ENCODE measurements at places on chromosomes 5 and 9.

DNA sequence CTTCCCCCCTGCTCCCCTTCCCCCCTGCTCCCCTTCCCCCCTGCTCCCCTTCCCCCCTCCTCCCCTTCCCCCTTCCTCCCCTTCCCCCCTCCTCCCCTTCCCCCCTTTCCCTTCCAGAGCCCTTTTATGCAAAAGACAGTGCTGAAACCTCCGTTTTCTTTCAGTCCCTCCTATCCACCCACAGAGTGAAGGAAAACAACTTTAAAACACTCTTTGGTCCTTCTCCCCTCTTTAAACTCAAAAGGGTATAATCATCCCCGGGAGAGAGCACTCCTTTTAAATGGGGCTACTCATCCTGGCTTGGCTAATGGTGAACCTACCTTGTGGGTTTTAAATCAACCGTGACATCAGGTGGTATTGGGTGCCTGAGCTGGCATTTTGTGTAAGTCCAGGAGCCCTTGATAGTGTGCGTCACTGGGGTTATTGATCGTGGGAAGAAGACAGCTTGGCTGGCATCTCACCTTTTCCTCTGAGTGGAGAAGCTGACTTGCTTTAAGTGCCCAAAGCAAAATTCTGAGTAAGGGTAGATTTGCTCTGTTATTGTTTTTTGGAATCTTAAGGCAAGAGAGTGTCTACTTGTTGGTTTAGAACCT, 2.7 kb downstream of the LARP1 start:
- DNase-seq: peak; percentile 9

- DNase-seq: no peak
Observed at GRCh38 chr9:105309531-105309931, 65.1 kb downstream of the SLC44A1 start.

- DNase-seq: no peak
Observed at GRCh38 chr9:19445452-19445851, 36.6 kb downstream of the ACER2 start.

DNA sequence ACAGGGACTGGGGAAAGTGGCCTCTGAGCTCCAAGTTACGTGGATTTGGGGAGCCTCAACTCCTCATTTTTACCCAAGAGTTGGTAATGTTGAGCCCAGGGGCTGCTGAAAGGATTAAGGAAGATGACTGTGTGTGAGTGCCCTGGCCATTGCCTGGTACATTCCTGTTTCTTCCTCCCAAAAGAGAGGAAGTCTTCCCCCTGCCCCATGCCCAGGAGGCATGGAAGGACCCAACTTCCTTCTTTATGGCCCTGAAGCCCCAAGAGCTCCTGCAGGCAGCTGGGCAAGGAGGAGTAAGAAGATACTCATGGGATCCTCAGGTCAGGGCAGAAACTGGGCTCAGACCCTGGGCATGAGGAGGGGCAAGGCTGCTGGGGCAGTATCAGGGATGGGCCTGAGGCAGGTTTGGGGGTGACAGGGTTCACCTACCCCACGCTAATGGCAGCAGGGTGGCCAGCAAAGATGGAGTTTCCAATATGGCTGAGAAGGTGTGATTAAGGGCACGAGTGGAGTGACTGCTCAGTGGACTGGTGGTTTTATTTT, 118.3 kb upstream of the MVB12B start:
- no peak for DNase-seq

DNA sequence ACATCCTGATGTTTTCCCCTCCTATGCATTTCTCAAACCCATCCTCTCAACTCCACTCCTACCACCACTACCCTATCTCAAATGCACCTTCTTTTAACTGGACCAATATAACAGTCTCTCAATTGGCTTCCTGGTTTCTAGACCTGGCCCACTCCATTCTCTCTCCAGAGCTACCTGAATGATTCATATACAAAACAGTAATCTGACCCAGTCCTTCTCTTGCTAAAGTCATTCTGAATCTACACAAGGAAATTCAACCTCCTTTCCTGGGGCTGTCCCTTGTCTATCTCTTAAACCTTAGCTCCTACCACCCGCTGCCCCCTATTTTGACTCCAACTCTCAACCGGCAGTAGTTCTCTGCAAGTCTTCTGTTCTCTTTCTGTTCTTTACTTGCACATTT, 97.2 kb downstream of the PCSK1 start:
- no peak for DNase-seq

DNA sequence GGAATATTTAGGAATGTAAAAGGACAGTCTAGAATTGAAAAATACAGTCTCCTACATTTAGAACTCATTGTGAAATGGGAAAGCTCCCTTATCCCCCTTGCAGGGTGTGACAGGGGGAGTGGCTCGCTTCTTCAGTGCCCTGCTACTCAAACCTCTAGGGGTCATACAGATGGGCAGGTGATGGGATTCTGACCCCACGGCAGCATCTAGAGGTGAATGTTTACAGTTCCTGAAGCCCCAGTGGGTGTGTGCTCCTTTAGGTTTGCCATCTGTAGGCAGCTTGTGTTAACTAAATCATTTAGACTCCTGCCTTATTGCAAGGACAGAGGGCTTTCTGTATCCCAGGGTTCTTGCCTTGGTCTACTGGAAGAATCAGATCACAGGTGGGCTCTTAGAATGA, 271.0 kb upstream of the MPDZ start:
- no peak for DNase-seq

DNA sequence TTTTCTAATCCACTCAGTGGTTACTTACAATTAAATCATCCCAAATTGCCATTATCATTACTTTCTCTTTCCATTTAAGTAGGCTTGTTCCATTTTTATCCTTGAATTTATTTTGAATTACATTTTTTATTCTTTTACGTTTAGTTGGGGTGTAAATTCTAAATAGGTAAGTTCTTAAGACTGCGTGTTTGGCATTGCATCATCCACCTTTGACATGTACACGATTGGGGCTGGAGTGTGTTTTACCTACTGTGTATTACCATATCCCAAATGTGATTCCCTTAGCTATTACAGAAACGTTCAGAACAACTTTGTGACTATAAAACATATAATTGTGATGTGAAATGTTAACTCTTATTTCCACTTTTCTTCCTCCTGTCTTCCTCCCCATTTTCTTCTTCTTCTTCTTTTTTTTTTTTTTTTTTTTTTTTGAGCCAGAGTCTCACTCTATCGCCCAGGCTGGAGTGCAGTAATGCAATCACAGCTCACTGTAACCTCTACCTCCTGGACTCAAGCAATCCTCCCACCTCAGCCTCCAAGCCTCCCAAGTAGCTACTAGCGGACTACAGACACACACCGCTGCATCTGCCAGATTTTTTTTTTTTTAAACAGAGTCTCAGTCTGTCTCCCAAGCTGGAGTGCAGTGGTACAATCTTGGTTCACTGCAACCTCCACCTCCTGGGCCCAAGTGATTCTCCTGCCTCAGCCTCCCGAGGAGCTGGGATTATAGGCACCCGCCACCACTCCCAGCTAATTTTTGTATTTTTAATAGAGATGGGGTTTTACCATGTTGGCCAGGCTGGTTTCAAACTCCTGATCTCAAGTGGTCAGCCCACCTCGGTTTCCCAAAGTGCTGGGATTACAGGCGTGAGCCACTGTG, 16.7 kb downstream of the MARVELD2 start:
- DNase-seq: no peak

GRCh38 chr5:100758780-100759179, 144.3 kb downstream of the ST8SIA4 start:
- DNase-seq: no peak

DNA sequence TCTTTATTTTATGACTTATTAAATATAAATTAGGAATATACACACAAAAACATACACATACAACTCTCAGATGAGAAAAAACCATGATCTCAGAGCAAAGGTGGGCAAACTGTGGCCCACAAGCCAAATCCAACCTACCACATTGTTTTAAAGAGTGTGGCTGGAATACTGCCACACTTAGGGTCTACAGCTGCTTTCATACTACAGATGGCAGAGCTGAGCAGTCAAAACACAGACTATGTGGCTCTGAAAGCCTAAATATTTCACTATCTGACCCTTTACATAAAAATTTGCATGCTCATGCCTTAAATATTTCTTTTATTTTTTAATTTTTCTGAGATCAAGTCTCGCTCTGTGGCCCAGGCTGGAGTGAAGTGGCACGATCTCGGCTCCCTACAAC, 28.3 kb downstream of the LEAP2 start:
- DNase-seq: no peak

GRCh38 chr9:133125941-133126696, 5.1 kb upstream of the RALGDS start:
- no peak for DNase-seq

DNA sequence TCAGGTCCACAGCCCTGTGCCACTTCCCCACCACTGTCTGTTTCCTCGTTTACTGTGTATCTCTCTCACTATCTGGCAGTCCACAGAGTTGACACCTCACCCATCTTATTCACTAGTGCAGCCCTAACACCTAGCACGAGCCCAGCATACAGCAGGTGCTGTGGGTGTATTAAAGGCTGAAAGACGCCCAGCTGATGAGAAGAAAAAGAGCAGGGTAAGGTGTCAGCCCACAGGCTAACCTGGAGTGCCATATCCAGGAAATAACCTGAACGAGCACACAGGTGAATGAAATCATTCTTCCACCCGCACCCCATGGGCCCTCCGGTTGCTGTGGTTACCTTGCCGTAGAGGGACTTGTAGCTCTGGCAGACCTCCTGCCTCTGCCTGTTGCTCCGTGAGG, 18.6 kb downstream of the ANXA6 start:
- peak; percentile 51 for DNase-seq

- DNase-seq: no peak
Observed at GRCh38 chr5:142683881-142684505, 1.9 kb downstream of the FGF1 start.
